MV-4-11 (cell line): ENCODE measurements at places on chromosomes 2 and 18.

- no peak for DNase-seq
Measured at GRCh38 chr2:68435615-68436014, 31.5 kb downstream of the FBXO48 start.

GRCh38 chr2:151052850-151053660 is 208.6 kb downstream of the RBM43 start:
- DNase-seq = no peak

GRCh38 chr2:133369901-133370658 is 198.2 kb downstream of the NCKAP5 start:
- DNase-seq = no peak

- DNase-seq = no peak
Measured at GRCh38 chr2:186675380-186675779, 18.5 kb upstream of the FAM171B start.

GRCh38 chr2:113228351-113228750 is 50.4 kb downstream of the PAX8 start:
- DNase-seq = no peak

DNA sequence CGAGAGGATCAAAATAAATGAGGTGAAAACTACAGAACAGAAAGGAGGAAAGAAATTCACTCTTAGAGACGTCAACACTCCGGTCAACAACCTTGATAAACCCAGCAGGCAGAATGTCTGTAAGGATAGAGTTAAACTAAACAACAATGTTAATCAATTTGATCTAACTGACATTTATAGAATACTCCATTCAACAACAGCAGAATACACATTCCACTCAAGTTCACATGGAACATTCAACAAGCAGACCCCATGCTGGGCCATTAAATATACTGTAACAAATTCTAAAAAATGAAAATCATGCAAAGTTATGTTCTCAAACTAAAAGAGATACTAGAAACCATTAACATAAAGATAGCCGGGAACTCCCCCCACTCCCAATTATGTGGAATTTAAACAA is 41.8 kb downstream of the FAM210A start:
- no peak for DNase-seq

- DNase-seq = peak; percentile 65
Measured at GRCh38 chr2:234025466-234025865, 25.0 kb upstream of the SPP2 start.
